ENCODE measurements at places on chromosomes 1 and 21. TPM values are rescaled to one million over a fixed set of nuclear protein-coding genes. Genes with fewer than 3 reads are reported as not detected.

GRCh38 chr21:42609811-42610210 is 43.6 kb upstream of the PDE9A start:
- no peak for DNase-seq

DNA sequence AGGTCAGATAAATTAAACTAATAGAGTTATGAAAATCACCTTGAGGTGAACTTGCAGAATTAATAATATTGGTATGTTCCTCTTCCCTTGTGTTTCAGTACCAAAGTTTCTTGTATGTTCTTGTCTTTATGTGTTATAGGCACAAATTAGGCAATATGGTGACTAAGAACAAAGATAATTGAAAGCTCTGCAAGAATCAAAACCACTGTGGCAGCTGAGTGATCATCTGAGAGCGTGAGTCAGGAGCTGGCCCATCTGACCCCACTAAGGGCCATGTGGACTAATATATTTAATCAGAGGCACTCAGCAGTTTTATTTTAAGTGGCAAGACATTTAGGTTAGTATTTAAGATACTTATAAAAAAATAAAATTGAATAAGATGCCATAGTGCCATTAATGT is 12.8 kb upstream of the CASQ2 start:
- DNase-seq = peak; percentile 71

The TBX19 gene
- total RNA-seq = 1.1 TPM

GRCh38 chr1:119675349-119676345 is 27.6 kb upstream of the ZNF697 start:
- peak; percentile 67 for DNase-seq

- DNase-seq = no peak
These were observed 62.5 kb downstream of the KIAA0040 start for GRCh38 chr1:175129997-175130648.

DNA sequence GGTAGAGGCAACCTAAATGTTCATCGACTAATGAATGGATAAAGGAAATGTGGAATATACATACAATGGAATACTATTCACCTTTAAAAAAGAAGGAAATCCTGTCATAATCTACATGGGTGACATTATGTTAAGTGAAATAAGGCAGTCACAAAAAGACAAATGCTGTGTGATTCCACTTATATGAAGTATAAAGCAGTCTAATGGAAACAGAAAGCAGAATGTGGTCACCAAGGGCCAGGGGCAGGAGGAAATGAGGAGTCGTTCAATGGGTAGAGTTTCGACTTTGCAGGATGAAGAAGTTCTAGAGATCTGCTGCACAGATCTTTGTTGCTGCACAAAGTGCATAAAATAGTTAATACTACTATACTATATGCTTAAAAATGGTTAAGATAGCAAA is 7.8 kb downstream of the DIPK1A start:
- DNase-seq = no peak

The SELENBP1 gene
- 10.2 TPM for total RNA-seq

- DNase-seq = no peak
These were observed 297.6 kb downstream of the TTLL7 start for GRCh38 chr1:83701355-83701754.

The COL11A1 gene
- not detected for total RNA-seq

DNA sequence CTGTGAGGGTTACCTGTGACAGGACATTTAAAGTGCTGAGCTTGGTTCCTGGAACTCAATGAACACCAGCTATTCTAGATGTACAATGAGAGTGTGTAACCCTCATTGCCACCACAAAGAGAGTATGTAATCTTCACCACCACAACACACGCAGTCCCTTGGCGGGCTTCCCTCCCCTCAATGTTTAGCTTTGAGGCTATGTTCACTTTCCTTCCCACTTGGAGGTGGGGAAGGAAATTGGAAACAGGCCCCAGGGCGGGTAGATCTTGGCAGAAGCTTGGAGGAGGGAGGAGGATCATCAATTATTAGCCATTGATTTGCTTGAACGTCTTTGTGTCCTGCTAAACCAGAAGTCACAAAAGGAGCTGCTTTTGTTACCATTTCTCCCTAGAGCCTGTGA is 8.3 kb upstream of the COL16A1 start:
- peak; percentile 67 for DNase-seq

GRCh38 chr1:179322557-179322956 is 29.0 kb downstream of the SOAT1 start:
- no peak for DNase-seq

GRCh38 chr1:6470132-6471085 is 4.4 kb upstream of the TNFRSF25 start:
- DNase-seq = no peak

GRCh38 chr1:194658090-194658439 is 1471.7 kb upstream of the B3GALT2 start:
- DNase-seq = no peak

The CYP4Z1 gene
- total RNA-seq = not detected

DNA sequence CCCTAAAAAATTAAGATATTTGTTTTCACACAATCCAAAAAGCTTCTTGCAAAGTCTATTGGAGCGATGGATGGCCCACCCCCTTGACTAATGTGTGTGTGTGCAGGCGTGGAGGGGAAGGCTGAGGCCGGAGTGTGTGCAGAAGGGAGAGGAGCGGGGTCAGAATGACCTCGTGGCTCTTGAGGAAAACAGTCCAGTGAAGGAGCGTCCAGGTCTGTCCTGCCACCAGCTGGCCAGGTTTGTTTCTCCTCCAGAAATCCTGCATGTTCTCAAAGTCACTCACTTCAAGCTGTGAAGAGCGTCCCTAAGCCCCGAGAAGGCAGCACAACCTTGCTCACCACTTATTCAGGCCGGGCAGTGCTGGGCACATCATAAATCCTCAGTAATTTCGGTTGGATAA is 69.5 kb upstream of the SSX2IP start:
- no peak for DNase-seq

The OR2AJ1 gene
- total RNA-seq = not detected

DNA sequence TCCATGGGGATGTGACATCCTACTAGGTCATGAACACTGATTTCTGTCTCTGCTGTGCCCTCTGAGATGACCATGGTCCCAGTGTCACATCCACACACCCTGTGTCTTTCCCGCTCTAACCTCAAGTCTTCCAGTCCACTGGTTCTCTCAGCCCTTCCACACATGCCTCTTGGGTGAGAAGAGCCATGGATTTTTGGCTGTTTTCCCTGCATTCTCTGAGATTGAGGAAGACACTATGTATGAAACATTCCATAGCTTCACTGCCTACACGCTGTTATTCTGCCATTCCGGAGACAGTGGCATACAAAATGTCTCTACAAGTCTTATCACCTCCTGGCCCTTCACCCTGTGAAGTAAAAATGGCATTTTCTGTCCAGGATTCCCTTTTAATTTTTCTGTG is 247.3 kb downstream of the BACH1 start:
- DNase-seq = no peak

The LHX8 gene
- 0.79 TPM for total RNA-seq

The FCRLB gene
- total RNA-seq = 0.47 TPM

- DNase-seq = no peak
These were observed 277.3 kb downstream of the KAZN start for GRCh38 chr1:14875524-14876509.

- DNase-seq = no peak
These were observed 5.9 kb upstream of the DHX9 start for GRCh38 chr1:182833271-182833670.

GRCh38 chr1:74010206-74010605 is 187.8 kb downstream of the LRRIQ3 start:
- DNase-seq = no peak

The HHIPL2 gene
- total RNA-seq = 1.5 TPM

The F3 gene
- not detected for total RNA-seq

- DNase-seq = no peak
These were observed 631.8 kb downstream of the AJAP1 start for GRCh38 chr1:5286244-5286643.

- DNase-seq = peak; percentile 82
These were observed 36.3 kb downstream of the DHCR24 start for GRCh38 chr1:54850737-54851136.

DNA sequence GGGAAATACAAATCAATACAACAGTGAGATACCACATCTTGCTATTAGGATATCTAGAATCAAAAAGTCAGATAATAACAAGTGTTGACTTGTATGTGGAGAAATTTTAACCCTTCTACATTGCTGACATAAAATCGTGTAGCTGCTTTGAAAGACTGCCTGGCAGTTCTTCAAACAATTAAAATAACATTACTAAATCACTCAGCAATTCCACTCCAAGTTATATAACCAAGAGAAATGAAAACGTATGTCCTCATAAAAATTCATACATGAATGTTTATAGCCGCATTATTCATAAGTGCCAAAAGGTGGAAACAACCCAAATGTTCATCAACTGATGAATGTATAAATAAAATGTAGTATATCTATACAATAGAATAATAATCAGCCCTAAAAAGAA is 164.6 kb downstream of the RASAL2 start:
- DNase-seq = no peak

The KRTAP12-2 gene
- not detected for total RNA-seq

GRCh38 chr1:186082235-186082937 is 292.7 kb downstream of the TPR start:
- DNase-seq = peak; percentile 57

DNA sequence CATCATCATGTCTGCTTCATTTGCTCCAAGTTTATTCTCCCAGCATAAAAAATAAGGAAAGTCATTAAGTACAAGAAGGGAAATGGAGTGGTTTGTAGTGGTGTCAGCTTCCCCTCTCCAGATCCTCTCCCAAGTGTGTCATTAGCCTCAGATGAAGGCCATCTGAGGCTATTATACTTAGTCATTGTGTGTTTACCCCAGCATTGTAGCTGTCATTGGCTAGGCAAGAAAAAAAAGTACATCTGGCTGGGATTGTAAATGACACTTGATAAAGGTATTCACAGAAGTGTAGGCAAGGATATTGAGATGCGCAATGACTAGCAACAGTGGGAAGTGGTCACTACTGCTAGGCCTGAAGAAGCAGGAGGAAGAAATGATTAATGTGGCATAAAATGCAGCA is 316.9 kb upstream of the SGIP1 start:
- no peak for DNase-seq

The SAMD13 gene
- total RNA-seq = 0.15 TPM

DNA sequence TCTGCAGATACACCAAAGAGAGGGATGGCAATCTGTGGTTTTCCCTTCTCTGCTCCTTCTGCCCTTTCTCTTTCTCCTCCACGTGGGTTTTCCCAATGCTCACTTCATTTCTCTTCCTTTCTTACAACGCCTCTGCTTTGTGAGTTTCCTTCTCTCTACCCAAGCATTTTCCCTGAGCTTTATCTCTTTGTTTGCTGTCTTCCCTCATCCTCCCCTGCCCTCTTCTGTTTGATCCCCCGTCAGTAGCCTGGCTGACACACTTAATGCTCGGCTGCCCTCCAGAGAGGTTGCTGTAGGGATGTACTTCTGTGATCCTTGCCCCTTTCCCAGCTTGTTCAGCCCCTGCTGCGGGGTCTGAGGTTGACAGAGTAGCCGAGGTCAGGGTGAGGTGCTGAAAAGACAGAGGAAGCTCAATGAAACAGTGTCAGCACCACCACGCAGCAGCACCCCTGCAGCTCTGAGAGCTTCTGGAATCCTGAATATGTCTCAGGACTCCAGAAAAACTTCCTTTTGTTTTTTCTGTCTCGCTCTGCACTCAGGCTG is 6.0 kb downstream of the EDARADD start:
- no peak for DNase-seq

The UTS2 gene
- not detected for total RNA-seq

The CYP4X1 gene
- not detected for total RNA-seq

The HMGCS2 gene
- not detected for total RNA-seq

The SFN gene
- total RNA-seq = not detected

GRCh38 chr1:116164604-116165368 is 53.6 kb downstream of the MAB21L3 start:
- DNase-seq = peak; percentile 25

- no peak for DNase-seq
These were observed 61.2 kb downstream of the CRP start for GRCh38 chr1:159653201-159653600.

- peak; percentile 79 for DNase-seq
These were observed 138.5 kb downstream of the CLIC6 start for GRCh38 chr21:34807146-34807880.

DNA sequence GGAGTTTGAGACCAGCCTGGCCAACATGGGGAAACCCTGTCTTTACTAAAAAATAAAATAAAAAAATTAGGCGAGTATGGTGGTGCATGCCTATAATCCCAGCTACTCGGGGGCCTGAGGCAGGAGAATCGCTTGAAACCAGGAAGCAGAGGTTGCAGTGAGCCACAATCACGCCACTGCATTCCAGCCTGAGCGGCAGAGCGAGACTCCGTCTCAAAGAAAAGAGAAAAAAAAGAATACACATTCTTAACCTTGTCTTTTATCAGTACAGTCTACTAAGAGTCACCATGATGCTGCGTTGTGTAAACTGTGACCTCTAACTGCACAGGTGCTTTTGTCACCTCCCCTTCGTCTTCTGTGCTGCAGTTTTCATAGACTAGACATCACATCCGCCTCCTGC is 37.2 kb downstream of the PCNT start:
- DNase-seq = no peak

The IFNLR1 gene
- total RNA-seq = 0.25 TPM

DNA sequence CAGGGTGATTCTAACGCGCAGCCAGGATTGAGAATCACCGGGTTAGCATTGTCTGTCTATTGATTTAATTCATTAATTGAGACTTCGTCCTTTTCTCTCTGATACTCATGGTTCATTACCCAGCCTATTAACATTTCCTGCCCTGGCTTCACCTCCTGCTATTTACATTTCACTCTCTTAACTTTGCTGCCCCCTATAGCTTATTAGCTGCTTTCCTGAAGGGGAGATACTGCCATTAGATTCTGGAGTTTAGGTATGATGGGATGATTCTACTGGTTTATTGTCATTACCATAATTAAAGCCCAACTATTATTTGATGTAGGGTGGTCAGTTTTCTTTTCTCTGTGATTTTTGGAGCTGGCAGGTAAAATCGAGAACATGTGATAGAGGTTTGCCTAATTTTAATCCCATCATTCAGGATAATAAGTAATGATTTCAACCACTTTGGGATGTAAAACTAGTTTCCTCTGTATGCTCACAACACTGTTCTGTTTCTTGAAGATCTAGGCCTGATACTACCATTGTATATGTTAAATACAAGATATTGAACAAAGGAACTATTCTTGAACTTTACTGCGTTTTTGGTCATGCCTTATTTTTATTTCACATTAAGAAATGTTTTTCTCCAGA is 6.4 kb downstream of the PPP2R5A start:
- no peak for DNase-seq

DNA sequence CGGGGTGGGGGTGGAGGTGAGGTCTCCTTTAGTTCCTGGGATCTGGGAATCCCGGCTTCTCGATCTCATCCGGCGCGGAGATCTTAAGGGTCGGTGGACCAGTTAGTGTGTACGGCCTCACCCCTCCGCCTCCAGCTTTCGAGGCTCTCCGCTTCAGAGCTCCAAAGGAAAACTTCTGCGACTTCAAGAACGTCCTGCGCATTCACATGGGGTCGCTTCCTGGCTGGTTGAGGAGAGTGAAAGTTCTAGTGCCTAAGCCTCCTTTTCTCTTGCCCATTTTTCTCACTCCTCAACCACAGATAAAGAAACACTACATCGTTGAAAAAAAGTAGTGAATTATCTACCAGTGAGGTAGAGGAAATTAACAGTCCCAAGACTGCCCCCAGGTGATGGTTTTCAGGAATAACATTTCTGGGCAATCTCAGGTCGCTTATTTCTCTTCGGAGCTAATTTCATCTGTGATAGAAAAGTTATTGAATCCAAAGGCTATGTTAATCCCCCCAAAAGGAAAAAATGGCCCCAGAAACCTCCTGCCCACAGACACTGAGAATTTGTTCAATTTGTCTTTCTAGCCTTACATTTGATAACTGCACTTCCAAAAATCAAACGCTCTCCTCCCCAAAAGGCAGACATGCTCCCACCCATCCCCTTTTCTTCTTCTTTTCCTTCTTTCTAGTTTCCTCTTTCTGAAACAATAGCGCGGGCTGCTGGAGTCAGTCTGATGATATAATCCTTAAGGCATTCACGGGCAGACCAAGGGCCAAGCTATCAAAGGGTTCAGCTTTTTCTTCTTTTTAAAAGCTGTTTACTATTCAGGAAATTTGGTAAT is 20.6 kb upstream of the TBX15 start:
- peak; percentile 40 for DNase-seq

Measured in MG63 (cell line).